ENCODE measurements at places on chromosomes 7 and 10.

DNA sequence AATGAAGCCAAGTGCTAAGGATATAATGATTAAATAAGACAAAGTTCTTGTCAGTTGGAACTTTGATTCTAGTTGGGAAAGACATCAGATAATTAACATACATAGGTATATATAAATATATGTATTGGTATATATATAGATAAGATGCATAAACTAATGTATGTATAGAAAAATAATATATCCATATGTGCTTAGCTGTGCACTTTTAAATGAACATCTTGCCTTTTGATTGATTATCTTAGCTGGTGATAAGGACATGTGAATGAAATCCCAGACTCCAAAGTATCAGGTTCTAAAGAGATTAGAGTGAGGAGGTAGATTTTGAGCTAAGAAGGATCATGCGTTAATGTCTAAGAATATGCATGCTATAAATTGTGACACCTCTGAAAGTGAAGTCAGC is 357.6 kb downstream of the GFRA1 start:
- no peak for DNase-seq

DNA sequence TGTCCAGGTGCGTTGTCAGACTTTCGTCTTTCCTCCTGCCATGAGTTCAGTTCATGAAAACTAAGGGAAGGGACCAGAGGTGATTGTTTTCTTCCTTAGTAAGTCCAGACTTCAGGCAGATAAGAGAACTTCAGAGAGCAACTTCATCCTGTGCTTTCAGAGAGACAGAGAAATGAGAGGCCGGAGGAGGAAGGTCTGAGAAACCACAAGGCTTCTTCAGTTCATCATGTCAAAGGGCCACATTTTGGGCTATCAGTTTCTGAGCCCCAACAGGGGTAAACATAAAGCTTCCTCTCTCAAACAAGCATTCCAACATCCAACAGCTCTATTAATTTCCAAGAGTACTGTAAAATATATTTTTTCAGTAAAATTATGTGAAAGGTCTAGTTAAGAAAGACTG is 668.4 kb upstream of the NRP1 start:
- DNase-seq, result no peak

DNA sequence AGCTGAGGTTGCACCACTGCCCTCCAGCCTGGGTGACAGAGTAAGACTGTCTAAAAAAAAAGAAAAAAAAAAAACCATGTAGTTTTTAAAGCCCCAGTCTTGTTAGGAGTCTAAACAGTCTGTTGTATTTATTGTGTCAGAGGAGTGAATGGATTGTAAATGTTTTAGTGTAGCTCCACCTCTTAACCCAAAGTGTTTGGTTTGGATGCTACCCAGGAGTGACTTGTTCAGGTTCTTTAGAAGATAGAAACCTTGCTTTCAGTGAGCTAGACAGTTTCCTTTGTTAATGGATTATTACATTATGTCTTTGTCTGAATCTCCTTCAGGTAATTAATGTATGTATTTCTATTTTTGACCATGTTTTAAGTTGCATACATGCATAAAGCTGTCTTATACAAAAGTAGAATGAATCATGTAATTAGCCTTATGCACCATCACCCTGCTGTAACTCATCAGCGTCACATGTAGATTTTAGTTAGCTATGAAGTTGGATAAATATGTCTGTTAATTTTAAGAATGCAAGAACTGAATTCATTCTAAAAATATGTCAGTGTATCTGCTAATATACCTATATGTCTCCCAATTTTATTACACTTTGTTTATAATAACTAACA is 97.7 kb downstream of the TAF3 start:
- no peak for DNase-seq

DNA sequence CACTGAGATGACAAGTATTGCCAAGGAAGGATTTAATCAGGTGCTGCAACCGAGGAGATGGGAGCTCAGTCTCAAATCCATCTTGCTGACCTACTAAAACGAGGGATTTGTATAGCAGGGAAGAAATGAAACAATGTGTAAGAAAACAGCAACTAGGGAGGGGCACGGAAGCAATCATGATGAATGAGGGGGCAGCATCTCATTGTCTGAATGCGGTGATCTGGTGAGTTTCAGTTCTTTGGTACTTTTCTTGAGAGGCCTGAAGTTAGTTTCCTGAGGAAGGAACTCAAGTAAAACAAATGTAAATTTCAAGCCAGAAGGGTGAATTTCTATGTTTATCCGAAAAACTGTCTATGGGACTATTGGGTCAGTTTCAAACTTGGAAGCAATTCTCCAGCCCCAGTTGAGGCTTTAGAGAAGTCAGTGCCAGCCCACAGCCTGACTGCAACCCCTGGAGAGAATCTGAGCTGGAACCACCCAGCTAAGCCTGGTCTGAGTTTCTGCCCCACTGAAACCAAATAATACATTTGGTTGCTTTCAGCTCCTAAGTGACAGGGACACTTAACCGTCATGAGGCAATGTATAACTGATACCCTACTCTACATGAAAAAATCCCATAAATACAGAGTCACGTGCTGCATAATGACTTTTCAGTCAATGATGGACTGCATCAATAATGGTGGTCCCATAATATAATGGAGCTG is 45.8 kb upstream of the TNS3 start:
- no peak for DNase-seq

Data from stimulated activated CD8-positive, alpha-beta memory T cell treated with anti-CD3 and anti-CD28 coated beads, Interleukin-4, amount 100 ng/mL, for 1 hour (primary cell).